ENCODE measurements at places on chromosomes 2 and 18.
A peak's percentile ranks its signal among the peaks of the same experiment; 100 is the strongest.

GRCh38 chr2:42192652-42193566 is 23.8 kb downstream of the EML4 start:
- no peak for DNase-seq

GRCh38 chr2:26988058-26988860 is 17.8 kb downstream of the MAPRE3 start:
- no peak for DNase-seq

DNA sequence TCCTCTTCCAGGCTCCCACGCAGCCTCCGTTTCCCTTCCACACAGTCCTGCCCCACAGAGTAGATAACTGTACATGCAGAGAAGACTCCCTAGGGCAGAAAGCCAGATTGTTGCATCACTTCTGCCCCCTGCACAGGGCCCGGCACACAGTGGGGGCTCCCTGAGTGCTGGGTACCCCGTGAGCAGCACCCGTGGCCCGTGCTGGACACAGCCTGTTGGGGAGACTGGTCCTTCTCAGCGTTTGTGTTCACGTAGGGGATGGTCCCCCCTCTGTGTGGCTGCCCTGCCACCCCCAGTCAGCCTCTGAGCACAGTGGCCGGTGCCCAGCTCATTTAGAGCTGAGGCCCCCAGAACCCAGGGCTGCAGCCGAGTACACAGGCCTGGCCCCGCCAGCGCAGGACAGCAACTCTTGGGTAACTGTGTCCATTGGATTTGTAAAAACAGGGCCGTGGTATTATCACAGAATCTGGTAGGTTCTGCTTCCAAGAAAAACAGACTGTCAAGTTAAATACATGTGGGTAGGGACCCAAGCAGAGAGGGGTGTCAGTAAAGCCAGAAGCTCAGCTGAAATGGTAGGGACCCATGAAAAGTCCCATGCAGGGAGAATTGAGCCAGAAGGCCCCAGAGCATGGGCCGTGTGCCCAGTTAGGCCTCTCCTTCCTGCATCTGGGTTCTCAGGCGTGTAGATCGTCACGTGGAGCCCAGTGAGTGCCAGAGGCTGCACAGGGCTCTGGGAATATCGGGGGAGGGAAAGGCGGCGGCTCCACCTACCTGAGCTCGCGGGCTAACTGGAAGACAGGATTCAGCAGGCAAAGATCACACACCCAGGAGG is 257.3 kb downstream of the ATAD2B start:
- peak; percentile 54 for DNase-seq

- peak; percentile 23 for DNase-seq
Observed at GRCh38 chr2:143623909-143624260, 494.7 kb downstream of the ARHGAP15 start.

DNA sequence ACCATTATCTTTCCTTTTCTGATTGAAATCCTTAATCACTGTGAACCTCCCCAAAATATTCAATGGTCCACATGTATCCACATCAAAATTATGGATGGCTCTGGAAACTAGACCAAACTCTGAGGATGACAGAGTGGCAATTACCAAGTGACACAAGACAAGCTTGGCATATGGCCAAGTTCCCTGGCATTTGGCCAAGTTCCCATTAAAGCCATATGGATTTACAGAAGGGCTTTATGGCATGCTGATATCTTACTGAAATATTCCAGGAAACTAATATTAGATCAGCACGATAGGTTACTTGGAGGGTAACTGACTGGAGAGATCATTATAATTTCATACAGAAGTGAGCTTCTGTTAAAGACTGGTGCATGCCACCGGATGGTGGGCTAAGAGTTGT is 21.9 kb upstream of the CERS6 start:
- DNase-seq: peak; percentile 88

GRCh38 chr18:2847317-2848246 is 776 bp downstream of the EMILIN2 start:
- no peak for DNase-seq

GRCh38 chr2:33197198-33197938 is 250.6 kb downstream of the LTBP1 start:
- no peak for DNase-seq

DNA sequence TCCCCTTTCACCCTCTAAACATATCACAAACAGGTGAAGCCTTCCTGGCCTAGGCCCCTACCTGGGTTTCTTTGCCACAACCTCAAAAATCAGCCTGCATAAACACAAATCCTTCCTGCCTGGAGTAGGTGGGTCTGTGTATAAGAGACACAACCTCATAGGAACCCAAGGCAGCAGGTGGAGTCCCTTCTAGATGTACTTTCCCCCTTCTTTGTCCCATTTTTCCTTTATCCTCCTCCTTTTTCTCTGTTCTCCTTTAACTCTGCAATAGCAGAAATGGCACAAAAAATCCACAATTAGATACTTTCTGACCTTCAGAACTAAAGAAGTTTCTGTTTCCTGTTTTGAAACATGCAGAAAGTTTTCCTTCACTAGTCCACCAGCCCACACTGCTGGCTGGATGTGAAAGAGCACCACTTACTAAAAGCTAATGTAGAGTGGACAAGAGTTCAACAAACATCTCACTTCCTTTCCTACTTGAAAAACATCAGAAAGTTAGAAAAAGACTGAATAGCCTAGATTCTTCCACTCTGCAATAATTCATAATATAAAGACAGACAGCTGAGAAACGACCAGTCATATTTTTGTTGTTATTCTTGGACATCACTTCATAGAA is 11.2 kb downstream of the SLC40A1 start:
- no peak for DNase-seq

GRCh38 chr2:126913329-126913728 is 14.6 kb downstream of the TEX51 start:
- DNase-seq: no peak

- no peak for DNase-seq
Observed at GRCh38 chr2:234218266-234219045, 168.0 kb downstream of the SPP2 start.

- no peak for DNase-seq
Observed at GRCh38 chr2:16138811-16139662, 198.7 kb downstream of the MYCN start.

- no peak for DNase-seq
Observed at GRCh38 chr18:62558015-62558663, 35.3 kb downstream of the ZCCHC2 start.

DNA sequence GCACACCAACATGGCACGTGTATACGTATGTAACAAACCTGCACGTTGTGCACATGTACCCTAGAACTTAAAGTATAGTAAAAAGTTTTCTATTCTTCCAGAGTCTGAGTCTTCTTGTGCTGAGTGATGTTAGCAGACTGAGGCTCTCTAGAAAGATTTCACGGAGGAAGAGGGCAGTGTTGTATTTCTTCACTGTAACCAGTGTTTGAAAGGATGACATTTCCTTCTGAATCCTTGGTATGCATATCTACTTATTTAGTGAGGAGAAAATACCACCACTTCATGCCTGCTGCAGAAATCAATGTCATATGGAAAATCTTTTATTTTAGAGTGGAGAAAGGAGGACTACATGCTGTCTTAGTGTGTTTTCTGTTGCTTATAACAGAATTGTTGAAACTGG is 357.1 kb downstream of the CCDC85A start:
- DNase-seq: no peak

DNA sequence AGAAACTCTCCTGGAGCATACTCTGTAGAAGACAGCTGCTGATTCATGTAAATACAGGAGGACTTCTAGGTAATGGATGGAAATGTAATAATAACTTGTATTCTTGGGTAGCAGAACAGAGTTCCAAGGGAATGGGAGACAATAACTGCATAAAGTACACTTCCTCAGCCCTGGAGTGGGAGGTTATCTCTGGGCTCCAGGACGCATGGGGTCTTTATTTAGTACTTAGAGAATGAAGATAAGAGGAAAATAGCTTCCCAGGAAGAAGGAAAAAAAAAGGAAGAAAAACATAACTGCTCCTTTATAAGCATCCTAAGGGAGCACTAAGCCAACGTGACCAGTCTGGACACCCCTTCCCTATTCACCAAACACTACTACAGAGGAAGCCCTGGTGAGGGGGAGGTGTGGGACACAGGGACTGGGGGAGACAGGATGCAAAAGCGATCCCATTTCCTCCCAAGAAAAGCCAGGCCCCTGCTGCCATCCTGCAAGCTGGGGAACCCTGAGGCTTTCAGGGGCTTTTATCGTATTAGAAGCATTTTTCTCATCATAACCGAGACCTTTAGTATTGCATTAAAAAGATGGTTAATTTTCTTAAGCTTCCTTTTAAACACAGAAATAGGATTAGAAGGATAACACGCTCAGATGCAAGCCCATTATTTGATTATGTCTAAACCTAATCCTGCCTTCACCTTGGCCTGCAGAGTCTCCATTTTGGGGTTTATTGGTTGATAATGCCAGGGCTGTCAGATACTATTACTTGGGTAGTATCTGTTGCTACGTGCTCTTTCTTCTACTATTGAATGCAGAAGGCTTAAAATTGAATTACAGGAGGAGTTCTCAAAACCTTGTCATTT is 78.5 kb downstream of the KLF7 start:
- no peak for DNase-seq

- peak; percentile 83 for DNase-seq
Observed at GRCh38 chr18:32271672-32272208, 81.9 kb downstream of the MEP1B start.

- DNase-seq: no peak
Observed at GRCh38 chr2:38592951-38593350, 9.8 kb downstream of the HNRNPLL start.

- DNase-seq: peak; percentile 80
Observed at GRCh38 chr2:232276084-232276732, 102.3 kb upstream of the ALPP start.

GRCh38 chr2:173876833-173877413 is 88.2 kb downstream of the SP3 start:
- peak; percentile 3 for DNase-seq

GRCh38 chr2:151120011-151120410 is 141.7 kb downstream of the RBM43 start:
- peak; percentile 6 for DNase-seq

GRCh38 chr2:58862244-58862643 is 621.1 kb upstream of the FANCL start:
- no peak for DNase-seq

DNA sequence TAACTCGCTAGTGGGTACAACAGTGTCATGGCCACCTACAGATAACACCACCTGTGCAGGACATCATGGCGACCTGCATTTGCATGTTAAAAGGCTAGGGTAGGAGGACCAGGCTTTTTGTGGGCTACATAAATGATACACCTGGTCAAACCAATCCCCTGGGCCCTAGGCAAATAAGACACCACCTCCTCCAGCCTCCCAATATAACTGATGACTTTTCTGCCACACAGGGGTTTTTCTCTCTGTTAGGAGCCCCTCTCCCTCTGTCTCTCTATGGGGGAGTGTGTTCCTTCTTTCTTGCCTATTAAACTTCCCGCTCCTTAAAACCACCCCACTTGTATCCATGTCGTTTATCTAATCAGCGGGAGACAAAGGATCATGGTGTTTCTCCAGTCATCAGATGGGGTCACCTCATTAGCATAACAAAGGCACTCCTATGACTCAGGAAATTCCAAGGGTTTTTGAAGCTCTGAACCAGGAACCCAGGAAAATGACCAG is 10.8 kb upstream of the BUB1 start:
- DNase-seq: peak; percentile 16

DNA sequence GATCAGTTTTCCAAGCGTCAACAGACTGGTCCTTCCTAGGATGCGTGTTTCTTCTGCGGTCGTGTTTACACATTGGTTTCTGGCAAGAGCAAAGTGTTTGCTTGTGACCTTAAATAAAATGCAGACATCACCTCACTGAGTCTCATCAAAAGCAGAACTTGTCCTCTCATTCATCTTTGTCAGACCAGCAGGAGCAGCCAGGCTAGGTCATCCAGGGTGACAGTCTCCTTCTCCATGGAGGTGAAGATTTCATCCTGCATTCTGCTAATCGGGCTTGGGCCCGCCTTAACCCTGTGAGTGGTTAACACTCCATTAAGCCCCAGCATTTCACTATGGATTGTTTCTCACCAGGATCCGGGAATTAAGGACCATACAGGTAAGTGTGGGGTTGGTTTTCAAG is 64.2 kb upstream of the PID1 start:
- DNase-seq: no peak

GRCh38 chr2:24345937-24346336 is 14.4 kb downstream of the ITSN2 start:
- no peak for DNase-seq

DNA sequence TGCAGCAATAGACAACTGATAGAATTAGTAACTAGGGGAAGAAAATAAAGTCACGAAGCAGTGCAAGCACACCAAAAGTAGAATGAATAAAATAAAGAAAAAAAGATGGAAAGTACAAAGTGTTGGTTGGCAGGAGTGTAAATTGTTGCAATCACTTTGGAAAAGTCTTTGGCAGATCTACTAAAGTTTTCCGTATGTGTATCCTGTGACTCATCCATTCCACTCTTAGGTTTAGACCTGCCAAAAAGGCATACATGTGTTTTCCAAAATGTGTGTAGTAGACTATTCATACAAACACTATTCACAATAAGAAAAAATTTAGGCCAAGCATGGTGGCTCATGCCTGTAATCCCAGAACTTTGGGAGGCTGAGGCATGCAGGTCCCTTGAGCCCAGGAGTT is 282.1 kb upstream of the FSIP2 start:
- no peak for DNase-seq

DNA sequence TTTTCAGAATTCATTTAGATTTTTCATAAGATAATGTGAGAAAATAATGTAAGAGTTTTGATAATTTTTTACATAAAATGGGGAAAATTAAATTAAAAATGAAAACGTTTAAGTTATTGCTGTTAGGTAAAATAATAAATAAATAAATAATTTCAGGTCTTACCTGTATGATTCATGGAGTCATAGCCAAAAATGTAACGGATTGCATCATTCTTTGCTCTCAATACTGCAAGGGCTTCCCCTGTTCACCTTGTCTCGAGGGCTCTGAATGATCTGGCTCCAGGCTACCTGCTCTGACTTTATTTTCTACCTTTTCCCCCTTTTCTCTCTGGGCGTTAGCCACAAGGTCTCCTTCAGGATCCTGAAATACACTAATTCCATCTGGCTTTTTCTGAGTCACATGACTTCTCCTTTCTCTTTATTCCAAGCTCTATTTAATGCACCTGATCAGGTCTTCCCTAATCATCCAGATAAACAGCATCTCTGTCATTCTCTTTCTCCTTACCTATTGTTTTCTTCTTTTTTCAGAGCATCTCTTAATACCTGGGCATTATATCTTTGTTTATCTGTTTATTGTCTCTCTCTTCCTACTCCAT is 30.0 kb upstream of the CFAP36 start:
- peak; percentile 54 for DNase-seq

DNA sequence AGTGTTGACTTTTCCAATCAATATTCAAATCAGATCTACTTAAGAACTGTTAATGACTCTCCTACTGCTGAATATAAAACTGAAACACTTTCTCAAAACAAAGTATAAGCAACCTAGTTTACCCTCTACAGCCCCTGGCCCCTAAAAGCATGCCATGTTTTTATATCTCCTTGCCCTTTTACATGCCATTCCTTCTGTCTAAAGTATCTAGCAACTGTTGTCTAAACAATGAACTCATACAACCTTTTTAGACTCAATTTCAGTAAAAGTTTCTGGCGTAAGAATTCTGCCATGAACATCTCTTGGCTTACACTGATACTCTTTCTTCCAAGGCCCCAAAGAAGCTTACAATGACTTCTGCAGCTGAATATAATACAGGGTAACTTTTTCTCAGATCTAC is 47.8 kb upstream of the GPR75 start:
- DNase-seq: no peak

GRCh38 chr18:49319590-49319989 is 140.9 kb downstream of the DYM start:
- DNase-seq: no peak

Measured in NCI-H69 (cell line).